ENCODE measurements at places on chromosomes 7 and 10.

DNA sequence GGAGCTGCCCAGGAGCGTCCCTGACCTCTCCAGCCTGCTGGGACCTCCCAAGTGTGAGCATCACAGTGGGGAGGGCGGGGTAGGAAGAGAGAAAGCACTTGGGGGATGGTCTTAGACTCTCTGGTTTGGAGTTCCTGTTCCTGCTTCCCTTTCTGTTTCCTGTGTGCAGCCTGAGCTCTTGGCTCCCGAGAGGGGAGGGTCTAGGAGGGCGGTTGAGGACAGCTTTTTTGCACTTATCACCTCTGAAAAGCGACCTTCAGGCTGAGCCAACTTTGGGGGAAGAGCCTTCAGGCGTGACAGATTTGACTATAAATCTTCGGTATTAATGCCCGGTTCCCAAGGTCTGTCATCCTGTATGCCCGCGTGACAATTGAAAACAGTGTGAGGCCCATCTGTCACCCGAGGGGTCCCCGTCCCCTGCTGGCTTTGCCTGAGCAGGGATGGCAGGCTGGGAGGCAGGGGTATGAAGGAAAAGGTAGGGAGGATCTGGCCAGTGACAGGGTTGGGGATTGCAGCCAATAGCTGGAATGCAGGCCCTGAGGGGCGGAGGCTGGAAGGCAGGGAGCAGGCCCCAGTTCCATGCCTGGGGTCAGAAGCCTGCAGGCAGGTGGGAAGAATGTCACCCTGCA lies 78.6 kb downstream of the CDH23 start:
- DNase-seq: peak; percentile 25

DNA sequence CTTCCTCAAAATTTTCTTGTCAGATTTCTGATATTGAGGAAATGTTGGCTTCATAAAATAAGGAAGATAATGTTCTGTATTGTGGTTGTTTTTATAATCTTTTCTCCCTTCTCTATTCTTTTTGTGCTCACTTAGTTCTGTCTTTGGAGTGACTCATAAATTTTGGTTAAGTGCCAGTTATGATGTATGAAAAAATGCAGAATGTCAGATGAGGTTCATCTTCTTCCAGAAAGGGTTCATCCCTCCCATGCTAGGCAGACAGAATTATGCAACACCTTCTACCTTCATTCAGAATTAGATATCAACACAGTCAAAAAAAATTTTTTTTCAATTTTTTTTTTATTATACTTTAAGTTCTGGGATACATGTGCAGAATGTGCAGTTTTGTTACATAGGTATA lies 36.6 kb upstream of the CYP2C19 start:
- DNase-seq: no peak

DNA sequence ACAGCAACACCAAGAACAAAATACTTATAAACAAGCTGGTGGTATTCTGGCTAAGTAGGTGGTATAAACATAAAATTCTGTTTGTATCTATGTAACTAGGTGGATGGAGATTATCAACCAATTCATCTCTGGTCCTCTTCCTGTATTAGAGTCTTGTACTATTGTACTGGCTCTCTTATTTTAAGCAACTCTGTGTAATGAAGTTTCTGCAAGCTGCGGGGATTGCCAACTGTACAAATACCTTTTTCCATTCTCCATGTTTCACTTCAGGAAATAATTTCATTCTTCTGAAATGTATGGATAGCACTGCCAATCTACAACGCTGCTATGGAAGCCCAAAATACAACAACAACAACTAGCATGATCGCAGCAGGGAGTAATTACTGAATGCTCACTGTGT lies 44.8 kb downstream of the JAZF1 start:
- no peak for DNase-seq

GRCh38 chr10:87930934-87931835 lies 67.8 kb downstream of the PTEN start:
- DNase-seq: no peak

GRCh38 chr7:958221-959200 lies 4.0 kb upstream of the ADAP1 start:
- no peak for DNase-seq

DNA sequence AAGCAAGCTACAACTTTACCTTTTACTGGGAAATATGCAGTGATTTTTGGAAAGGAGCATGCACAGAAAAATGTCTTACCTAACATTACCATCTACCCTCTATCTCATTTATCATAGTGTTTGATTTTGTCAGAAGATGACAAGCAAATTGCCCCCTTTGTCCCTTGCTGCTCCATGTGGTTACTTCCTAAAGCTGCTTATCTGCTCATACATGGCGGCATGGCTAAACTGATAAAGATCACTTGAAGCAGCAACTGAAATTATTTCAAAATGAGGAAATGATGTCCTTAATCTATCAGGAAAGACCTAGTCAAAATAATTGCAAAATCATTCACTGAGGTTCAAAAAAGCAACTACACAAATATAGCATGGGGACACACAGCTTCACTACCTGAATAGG lies 1198.5 kb upstream of the SORCS1 start:
- peak; percentile 86 for DNase-seq

DNA sequence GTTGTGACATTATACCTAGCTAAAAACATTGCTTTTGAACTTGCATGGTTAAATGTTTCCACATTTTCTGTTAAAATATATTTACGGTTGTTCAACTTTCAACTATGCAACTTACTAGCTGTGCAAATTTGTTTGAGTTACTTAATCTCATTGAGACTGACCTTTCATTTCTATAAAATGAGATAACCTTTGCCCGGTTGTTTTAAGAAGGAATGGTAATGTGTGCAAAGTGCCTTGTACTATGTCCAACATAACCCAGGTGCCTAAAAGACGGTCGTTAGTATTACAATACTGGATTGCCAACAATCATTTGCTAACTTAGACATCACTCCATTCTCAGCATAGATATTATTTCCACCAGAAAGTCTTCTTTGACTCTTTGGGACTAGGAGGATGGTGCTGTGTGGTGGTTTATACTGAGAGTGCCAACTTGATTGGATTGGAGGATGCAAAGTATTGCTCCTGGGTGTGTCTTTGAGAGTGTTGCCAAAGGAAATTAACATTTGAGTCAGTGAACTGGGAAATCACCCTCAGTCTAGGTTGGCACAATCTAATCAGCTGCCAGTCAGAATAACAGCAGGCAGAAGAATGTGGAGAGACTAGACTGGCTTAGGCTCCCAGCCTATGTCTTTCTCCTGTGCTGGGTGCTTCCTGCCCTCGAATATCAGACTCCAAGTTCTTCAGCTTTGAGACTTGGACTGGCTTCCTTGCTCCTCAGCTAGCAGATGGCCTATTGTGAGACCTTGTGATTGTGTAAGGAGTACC lies 85.2 kb upstream of the PDSS1 start:
- no peak for DNase-seq

- no peak for DNase-seq
These were observed 23.2 kb downstream of the CREB3L2 start for GRCh38 chr7:137978464-137979237.

Data from hematopoietic multipotent progenitor cell (in vitro differentiated cells).